ENCODE measurements at places on chromosomes 3 and 15.

- peak; percentile 56 for ATAC-seq
These were observed 11.8 kb upstream of the FBXO22 start for GRCh38 chr15:75891895-75892294.

GRCh38 chr3:70990185-70990584 is 593.3 kb downstream of the FOXP1 start:
- ATAC-seq: no peak

GRCh38 chr15:35040339-35041255 is 44.5 kb downstream of the NANOGP8 start:
- ATAC-seq: no peak

DNA sequence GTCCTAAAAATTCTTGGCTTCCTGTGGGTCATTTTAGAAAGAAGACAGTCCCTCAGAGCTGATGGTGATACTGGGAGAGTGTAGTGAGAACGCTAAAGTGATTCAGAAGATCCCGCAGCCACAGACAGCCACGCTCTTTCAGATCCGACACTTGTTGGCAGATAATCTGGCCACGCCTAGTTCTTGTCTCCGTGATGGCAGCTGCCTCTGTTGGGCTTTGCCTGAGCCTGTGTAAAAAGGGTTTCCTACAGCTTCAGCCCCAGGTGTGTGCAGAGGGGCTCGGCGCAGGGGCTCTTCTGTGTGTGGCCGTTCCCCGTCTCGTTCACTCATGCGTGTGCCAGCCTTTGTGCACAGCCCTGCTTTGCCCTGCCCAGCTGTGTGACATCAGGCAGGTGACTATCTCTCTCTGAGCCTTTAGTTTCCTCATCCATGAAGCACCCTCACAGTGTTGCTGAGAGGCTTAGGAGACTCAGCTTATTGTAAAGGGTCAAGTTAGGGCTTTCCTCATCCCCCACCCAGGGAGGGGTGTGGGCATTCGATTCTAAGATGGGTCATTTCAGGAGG is 6.3 kb downstream of the IRAK2 start:
- no peak for ATAC-seq
